ENCODE measurements at places on chromosomes 7 and 10.

GRCh38 chr7:17194656-17195055, 103.8 kb upstream of the AHR start:
- DNase-seq, result no peak

DNA sequence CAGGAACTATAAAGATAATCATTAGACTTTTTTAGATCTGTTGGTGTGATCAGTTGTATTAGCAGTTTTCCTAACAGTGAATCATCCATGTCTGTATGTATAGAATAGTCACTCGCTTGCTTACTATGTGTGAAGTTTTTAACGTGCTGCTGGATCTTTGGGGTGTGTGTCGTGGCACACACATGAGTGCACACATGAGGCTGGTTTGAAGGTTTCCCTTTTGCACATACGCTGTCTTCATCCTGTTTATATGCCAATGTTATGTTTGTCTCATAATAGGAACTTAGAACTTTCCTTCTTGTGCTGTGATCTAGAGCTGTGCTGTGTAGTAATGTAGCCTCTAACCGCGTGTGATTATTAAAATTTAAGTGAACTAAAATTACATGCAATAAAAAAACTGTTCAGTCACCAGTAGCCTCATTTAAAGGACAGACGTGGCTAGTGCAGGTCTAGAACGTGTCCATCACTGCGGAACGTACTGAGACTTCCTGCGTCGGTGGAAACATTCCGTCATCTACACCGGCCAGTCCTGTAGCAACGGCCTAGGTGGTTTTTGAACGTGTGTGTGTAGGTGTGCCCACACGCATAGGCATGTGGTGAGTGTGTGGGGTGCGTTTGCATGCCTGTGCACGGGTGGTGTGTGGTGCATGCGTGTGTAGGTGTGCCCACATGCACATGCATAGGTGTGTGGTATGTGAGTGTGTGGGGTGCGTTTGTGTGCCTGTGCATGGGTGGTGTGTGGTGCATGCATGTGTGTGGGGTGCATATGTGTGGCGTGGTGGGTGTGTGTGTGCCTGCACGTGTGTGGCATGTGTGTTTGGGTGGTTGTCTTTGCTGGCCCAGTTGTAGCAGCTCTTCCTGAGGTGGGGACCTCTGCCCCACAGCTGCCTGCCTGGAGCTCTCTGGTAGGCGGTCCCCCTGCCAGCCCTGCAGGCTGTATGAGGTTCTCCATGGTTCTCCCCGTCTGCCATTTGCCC, 56.6 kb downstream of the INPP5A start:
- no peak for DNase-seq

DNA sequence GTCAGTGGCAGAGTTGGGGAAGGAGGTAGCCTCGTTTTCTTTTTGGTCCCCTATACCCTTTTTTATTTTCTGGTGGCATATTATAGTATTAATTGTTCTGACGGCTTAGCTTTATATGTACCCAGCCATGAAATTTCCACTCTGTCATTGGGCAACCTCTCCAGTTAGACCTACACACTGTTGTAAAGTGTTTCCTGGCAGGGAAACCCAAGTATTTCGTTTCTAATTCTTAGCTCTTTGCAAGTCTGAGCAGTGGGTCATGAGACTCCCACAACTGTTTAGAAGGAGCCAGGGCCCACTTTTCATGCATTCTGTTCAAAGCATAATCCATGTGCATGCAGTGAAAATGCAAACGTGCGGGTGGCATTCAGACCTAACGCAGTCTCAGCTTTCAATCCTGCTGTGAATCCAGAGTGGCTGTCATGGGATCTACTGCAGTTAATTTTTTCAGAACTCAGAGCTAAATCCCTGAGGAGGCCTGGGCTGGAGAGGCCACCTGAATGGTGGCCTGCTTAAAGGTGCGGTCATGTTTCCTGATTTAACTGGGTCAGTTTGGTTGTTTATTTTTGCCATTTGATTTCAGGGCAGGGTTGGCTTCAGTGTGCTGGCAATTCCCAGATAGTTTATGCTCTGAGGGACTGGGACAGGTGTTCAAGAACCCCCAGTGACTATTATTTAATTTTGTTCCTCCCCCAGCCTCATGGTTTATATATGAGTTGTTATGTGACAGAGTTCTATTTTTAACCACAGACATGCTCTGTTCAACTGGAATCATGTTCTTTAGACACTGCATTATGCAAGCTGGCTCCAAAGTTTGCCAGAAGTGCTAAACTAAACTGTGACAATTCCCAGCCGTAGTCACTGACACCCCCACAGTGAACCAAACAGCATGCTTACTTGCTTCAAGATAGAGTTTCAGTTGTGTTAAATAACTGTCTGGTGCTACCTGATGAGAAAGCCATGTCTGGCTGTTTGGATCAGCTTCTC, 27.4 kb upstream of the SYPL1 start:
- no peak for DNase-seq

DNA sequence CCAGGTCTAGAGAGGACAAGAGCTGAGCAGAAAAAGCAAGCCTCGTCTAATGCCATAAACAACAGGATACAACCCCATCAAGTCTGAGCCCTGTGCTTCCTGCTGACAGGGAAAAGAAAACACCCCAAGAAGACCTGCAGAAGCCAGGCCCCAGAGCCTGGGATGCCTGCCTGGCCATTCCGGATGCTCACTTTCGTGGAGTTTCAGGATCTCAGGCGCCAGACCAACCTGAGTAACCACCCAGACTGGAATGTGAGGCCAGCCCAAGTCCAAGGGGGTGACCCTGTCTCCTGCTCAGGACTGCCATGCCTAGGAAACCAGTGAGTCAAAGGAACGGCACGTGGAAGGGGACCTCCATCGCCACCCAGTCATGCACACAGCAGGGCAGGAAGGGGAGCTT, 74.3 kb downstream of the PLXNA4 start:
- DNase-seq, result no peak

- peak; percentile 83 for DNase-seq
Measured at GRCh38 chr10:87095236-87095945, 385 bp downstream of the SHLD2 start.

DNA sequence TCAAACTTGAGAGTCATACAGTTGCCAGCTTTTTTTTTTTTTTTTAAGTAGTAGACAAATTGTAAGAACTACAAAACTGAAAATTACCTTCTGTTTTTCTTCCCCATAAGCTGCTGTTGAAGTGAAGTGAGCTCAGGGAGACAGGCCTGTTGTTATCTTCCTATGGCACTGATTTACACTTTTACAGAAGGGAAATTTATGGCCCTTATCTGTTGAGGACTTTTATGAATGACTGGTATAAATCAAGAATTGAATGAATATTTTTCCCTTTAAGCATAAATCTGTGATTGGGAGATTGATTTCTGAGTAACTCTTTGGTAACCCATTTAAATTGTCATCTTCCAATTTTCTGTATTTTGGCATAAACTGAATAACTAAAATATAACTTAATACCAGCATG, 124.0 kb downstream of the SDK1 start:
- DNase-seq, result no peak

DNA sequence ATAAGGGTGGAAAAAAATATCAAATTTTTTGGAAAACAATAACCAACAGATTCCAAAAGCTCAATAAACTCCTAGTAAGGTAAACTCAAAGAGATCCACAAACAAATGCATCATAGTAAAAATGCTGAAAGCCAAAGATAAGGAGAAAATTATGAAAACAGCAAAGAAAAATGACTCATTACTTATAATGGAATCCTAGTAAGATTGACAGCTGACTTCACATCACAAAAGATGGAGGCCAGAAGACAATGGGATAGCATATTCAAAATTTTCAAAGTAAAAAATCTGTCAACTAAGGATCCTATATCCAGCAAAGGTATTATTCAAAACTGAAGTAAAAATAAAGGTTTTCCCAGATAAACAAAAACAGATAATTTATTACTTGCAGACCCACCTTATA, 183.4 kb upstream of the VIPR2 start:
- no peak for DNase-seq
